ENCODE measurements at places on chromosomes 2 and 18.

GRCh38 chr2:206001912-206002311, 84.1 kb downstream of the INO80D start:
- DNase-seq, result no peak

DNA sequence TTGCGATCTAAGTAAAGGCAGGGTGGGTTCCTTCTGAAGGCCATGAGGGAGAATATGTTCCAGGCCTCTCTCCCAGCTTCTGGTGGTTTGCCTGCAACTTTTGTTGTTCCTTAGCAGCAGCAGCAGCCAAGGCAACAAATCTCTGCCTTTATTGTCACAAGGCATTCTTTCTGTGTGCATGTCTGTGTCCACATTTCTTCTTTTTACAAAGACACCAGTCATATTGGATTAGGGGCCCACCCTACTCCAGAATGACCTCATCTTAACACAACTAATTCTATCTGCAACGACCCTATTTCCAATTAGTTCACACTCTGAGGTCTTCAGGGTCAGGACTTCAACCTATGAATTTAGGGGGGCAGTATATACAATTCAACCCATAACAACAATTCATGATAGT, 587.5 kb downstream of the XIRP2 start:
- no peak for DNase-seq

GRCh38 chr2:197152451-197153228, 157.9 kb downstream of the ANKRD44 start:
- no peak for DNase-seq

DNA sequence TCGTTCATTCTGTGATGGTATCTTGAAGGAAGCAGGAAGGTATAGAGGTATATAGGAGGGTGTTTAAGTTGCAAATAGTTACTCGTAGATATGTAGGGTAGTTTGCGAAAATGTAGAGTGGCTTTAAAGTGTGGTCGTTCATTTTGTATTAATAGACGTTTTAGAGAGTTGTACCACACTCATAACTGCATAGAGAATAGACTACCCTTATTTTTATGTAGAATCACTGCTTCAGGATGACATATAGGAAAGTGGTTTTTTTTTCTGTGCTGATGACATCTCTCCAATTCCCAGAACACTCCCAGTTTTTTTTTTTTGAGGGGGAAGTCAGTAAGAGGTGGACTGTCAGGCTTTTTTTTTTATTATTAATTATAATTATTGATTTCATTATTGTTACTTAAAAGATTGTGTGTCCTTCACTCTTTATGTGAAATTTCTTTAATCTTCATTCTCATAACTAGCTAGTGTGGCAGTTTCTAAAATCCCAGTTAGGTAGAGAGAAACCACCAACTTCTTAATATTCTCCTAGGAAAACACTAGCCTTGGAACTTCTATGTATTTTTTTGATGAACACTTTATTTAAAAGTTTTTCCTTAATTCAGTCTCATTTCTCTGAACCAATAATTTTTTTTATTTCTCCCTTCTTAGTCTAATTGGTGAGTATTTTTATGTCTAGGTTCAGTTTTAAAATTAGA, 1.5 kb downstream of the ACTR3 start:
- DNase-seq, result no peak

DNA sequence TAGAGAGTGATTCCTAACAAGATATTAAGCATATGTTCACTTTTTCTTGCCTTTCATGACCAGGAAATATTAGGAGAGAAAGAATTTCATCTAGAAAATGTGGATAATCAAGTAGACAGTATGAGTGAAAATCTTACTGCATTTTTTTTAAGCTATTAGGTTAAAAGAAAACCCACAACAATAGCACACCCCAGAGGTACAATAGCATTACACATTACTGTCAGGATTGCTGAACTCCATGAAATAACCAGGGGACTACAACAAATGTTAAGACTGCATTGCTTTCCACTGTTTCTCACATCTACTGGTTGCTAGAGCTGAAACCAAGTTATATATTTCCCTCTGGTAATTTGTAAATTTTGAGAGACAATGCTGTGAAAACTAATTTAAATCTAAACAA, 33.7 kb downstream of the KLF7 start:
- no peak for DNase-seq

DNA sequence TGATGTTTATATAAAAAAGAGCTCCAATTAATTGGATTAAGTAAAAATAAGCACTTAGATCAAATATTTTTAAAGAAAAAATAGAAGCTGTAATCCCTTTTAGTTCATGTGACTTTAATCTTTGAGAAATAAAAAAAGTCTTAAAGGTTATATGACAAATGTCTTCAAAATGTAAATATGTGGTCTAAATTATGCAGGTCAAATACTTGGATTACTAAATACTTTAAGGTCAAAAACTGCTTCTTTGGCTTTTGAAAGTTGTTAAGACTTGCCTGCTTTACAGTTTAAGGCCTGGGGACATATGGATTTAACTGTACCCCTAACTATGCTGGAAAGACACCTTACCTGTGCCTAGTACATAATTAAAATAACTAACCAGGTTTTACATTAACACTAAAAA, 15.5 kb upstream of the PDK1 start:
- DNase-seq, result no peak

Measured in fibroblast of the conjunctiva (primary cell).